ENCODE measurements at places on chromosomes 7 and 10.

GRCh38 chr7:92799446-92800211 lies 36.7 kb downstream of the CDK6 start:
- DNase-seq: no peak

- DNase-seq: no peak
These were observed 407.5 kb upstream of the AUTS2 start for GRCh38 chr7:69190763-69191162.

DNA sequence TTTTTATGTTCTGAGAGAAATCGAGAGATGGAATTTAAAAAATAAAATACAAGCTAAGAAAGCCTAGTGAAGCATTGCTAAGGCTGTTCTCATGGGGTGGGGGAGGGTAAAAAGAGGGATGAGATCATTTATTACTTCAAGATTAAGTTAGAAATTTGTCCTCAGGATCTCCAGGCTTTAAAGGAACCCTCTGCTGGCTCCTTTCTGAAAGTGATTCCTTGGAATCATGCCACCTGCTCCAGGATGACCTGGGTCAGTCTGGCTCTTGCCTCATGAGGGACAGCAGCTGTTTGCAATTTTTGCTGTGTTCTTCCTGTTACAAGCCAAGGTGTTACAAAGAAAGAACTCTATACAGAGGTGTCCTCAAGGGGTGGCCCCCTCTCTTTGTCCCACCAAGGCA lies 69.8 kb downstream of the CDK1 start:
- DNase-seq: no peak

- no peak for DNase-seq
These were observed 118.2 kb upstream of the CCDC6 start for GRCh38 chr10:60024506-60024905.

DNA sequence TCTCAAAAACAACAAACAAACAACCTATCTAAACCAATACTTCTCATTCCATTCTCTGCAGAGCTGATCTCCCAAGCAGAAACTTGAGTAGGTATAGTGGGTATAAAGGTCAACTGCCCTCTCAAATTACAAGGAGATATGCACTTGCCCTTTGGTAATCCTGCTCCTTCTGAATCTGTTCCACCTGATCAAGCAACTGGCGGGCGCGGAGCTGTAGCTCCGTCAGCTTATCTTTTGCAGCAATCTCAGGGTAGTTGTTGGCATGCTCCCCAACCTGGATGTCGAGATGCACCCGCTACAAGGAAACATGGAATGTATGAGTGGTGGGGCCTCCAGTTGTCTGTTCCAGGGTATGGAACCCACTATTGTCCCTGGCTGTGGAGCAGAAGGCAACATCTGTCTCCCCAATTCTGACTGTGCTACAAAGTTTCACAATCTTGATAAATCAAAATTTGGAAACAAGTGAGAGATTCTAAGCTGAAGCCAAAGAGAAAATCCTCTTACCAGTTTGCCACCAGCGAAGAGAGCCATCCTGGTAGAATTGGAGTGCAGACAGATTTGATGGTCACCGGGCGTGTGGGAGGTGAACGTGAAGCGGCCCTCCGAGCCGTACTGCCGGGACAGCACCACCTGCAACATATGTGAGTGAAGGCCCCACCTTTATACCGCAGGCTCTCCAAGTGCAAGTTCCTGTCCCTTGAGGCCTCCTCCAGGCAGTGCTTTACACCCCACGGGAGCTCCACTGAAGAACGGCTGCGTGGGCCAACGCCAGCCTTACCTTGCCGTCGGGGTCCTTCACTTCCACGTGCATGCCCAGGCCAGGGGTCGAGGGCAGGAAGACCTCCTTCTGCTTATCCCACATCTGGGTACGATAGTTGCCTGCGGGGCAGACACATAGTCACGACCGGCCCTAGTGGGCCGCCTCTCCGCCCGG lies 819 bp downstream of the TMED4 start:
- DNase-seq: no peak

GRCh38 chr7:120984406-120984805 lies 4.1 kb upstream of the CPED1 start:
- DNase-seq: no peak

- no peak for DNase-seq
These were observed 55.8 kb upstream of the FGFR2 start for GRCh38 chr10:121654021-121654545.
